A549 treated with AZD2906 at 1 μM for 4 hours (cell line): ENCODE measurements at places on chromosomes 6 and 20. TPM values are rescaled to one million over a fixed set of nuclear protein-coding genes. Genes with fewer than 3 reads are reported as not detected.

Gene BEND6
- total RNA-seq = 0.68 to 1.1 TPM (median 0.84 TPM) in 5 replicates

Gene C20orf144
- 0.08 to 0.13 TPM (median 0.11 TPM) in 3 of 5 replicates, not detected in the others for total RNA-seq

Gene PPP1R14C
- total RNA-seq = 3.4 to 4.0 TPM (median 3.5 TPM) in 5 replicates

Gene ZNF292
- 2.5 to 4.8 TPM (median 2.8 TPM) in 5 replicates for total RNA-seq

Gene SOX18
- total RNA-seq = 1.6 to 2.9 TPM (median 2.6 TPM) in 5 replicates

Gene GPX5
- not detected in 5 replicates for total RNA-seq

Gene SUMO4
- total RNA-seq = 0.06 to 0.11 TPM in 2 of 5 replicates, not detected in the others

Gene DLL1
- total RNA-seq = 0.14 to 0.37 TPM (median 0.23 TPM) in 5 replicates

Gene CFAP61
- total RNA-seq = 0.26 to 0.47 TPM (median 0.44 TPM) in 5 replicates

Gene PPP1R18
- total RNA-seq = 38.8 to 45.2 TPM (median 41.3 TPM) in 5 replicates

Gene MAPK13
- total RNA-seq = 0.43 to 0.98 TPM (median 0.48 TPM) in 5 replicates

Gene JAG1
- 37.3 to 50.6 TPM (median 39.2 TPM) in 5 replicates for total RNA-seq

Gene TENT5A
- total RNA-seq = 1.00 to 1.4 TPM (median 1.1 TPM) in 5 replicates

Gene CDH4
- 6.0 to 9.0 TPM (median 7.9 TPM) in 5 replicates for total RNA-seq

Gene BCAS1
- total RNA-seq = 0.37 to 0.66 TPM (median 0.49 TPM) in 5 replicates

Gene USP49
- 0.90 to 1.2 TPM (median 1.1 TPM) in 5 replicates for total RNA-seq

Gene SLC17A1
- total RNA-seq = 0.06 TPM in 1 of 5 replicates, not detected in the others

Gene DPPA5
- not detected in 5 replicates for total RNA-seq

Gene FLOT1
- 83.5 to 93.1 TPM (median 90.0 TPM) in 5 replicates for total RNA-seq

Gene CNKSR3
- 9.3 to 12.1 TPM (median 10.3 TPM) in 5 replicates for total RNA-seq

Gene NKX2-2
- total RNA-seq = not detected in 5 replicates

Gene MUC21
- total RNA-seq = 0.03 to 0.04 TPM in 2 of 5 replicates, not detected in the others

Gene MOG
- total RNA-seq = not detected in 5 replicates

Gene PRDM13
- total RNA-seq = 0.77 to 1.3 TPM (median 0.96 TPM) in 5 replicates

Gene MCCD1
- total RNA-seq = not detected in 5 replicates

Gene SASH1
- total RNA-seq = 2.0 to 2.8 TPM (median 2.4 TPM) in 5 replicates
